ENCODE measurements at places on chromosomes 6 and 20.

GRCh38 chr6:118298476-118299427 is 249.3 kb upstream of the PLN start:
- DNase-seq, result no peak

- DNase-seq, result no peak
These were observed 14.3 kb upstream of the KCNB1 start for GRCh38 chr20:49496553-49497397.

DNA sequence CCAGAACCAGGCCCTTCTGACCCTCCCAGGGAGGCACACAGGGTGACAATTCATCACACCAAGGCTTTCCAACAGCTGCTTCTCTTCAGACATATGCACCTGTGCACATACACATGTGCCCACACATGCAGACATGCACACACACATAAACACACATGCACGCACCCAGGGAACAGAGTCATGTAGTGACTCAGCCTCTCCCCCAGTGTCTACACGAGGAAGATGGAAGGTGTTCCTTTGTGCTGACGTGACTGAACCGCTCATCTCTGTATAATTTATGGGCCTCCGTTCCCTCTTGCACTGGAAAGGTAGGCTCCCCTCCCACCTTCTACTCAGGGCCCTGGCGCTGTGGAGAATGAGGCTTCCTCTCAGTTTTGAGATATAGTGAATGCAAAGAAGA is 23.8 kb upstream of the PLEKHG1 start:
- DNase-seq, result no peak

GRCh38 chr6:128822271-128822670 is 60.7 kb upstream of the LAMA2 start:
- no peak for DNase-seq

DNA sequence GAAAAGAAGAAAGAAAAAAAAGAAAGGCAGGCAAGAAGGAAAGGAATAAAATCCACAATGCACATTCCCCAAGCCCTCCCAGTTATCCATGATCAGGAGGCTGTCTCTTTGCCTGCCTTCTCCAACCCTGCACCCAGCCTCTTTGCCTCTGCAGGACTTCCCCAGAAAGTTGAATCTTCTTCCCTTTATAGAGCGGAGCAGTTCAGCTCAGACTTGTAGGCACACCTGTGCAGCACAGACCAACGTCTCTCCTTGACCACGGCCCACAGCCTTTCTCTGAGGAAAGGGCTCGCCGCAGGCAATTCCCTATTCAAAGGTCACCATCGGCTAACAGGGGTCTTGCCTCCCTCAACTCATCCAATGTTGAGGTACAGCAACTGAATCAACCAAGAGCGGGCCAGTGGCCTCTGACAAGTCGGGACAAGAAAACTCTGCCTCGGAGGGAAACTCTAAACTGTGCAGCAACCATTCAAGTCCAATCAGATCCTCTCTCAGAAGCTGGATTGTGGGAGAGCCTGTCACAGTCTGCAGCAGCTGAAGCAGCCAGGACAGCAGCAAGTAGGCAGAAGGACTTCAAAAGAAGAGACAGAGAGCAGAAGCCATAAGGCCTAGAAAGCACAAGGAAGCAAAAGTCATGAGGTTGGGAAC is 529.2 kb upstream of the JARID2 start:
- DNase-seq, result no peak
